ENCODE measurements at places on chromosomes 11 and 22.
A peak's percentile ranks its signal among the peaks of the same experiment; 100 is the strongest.

- H3K4me3 ChIP-seq, result no peak overlapping the region
- no peaks in the 10 kb centered on the region for H3K27me3 ChIP-seq
- DNase-seq, result peak; percentile 73
- no peaks in the 10 kb centered on the region for H3K36me3 ChIP-seq
- no peak overlapping the region for H3K27ac ChIP-seq
- H3K4me1 ChIP-seq, result no peaks in the 10 kb centered on the region
These were observed 175.3 kb downstream of the IGLL1 start for GRCh38 chr22:23404689-23405365.

DNA sequence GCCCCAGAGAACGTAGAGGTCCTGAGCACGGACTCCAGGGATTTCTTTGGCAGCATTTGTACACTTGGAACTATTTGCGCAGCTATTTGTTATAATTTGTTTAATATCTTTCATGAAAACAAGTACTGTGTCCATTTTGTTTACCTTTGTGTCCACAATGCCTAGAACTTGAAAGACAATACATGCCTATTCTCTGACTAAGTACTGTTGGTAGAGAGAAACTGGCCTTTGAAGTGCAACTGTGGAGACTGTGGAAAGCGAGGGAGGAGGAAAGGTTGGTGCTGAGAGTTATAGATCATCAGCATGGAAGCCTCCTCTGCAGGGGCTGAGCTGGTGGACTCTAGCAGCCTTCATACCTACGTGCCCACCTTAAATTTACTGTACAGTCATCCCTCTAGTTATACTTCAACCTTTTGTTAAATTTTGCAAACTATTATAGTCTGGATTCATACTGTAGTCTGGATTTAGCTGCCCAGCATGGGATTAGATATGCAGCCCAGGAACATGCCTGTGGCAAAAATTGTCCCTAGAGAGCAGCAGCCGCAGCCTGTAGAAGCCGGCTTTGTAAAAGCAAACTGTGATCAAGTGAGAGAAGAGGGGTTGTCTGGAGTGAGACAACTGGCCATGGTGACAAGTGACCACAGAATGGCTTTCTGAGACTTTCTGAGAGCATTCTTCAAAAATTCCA lies 24.2 kb upstream of the YAP1 start:
- no peak overlapping the region for H3K4me3 ChIP-seq
- no peaks in the 10 kb centered on the region for H3K36me3 ChIP-seq
- no peak overlapping the region for H3K27ac ChIP-seq

DNA sequence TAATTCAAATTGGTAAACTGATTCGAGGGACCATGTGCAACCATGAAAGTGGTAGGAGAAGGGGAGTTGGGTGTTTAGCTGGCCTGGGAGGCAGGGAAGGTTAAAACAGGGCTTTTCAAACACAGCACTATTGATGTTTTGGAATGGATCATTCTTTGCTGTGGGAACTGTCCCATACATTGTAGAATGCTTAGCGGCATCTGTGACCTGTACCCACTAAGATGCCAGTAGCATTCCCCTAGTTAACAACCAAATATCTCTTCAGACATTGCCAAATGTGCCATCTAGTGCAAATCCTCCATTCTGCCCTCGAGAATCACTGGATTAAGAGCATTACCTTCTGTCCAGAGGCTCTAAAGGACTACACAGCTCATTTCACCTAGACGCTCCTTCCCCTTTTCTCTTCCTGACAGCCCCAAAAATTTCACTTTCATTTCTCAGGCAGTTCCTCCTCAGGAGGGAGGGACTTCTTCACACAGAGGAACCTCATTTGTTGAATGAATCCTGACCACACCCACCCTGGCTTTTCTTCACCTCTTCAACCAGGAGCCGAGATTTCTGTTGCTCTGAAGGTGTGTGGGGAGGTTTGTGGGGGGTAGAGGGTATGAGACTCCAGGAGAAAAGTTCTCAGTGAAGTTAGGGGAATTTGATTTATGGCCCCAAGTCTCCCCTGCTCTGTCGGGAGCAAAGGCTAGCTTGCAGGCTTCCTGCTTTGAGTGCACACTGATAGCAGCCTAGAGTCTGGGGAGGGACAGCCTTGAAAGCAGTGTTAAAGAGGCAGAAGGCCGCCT lies at the start of gene TRIM34:
Gene TRIM34 (plus strand): TSS at position 513 of the 791 bp plus-strand sequence. CDS start 7,331 bp downstream, outside the sequence.
- H3K36me3 ChIP-seq, result no peaks in the 10 kb centered on the region
- H3K27ac ChIP-seq, result peak within 1 kb of the TSS; percentile 1
- DNase-seq, result peak; percentile 15
- H3K27me3 ChIP-seq, result no peaks in the 10 kb centered on the region

- no peak overlapping the region for H3K4me3 ChIP-seq
- H3K27ac ChIP-seq, result no peak overlapping the region
- peaks cover 8% of the 10 kb centered on the region for H3K36me3 ChIP-seq
- peaks cover 8% of the 10 kb centered on the region for H3K27me3 ChIP-seq
These were observed 82.4 kb upstream of the EIF3D start for GRCh38 chr22:36611241-36611976.

DNA sequence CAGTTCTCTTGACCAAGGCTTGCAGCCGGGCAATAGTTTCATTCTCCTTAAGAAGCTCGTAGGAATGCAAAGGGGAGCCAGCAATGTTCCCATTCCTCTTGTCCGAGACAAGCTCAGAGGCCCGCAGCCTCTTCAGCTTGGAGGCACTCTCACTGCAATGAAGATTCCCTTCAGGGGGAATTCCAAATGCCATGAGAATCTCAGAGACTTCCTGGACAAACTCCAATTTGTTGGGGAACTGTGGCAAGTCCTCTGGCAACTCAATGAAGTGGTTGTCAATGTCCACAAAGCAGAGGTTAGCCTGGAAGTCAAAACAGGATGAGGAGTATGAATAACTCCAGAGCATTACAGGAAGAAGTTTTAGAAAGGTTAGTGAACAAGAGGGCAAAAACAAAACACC lies 84.4 kb downstream of the DENND5A start:
- H3K27me3 ChIP-seq, result peaks cover 2% of the 10 kb centered on the region
- H3K4me1 ChIP-seq, result peaks cover 29% of the 10 kb centered on the region
- H3K36me3 ChIP-seq, result peaks cover 8% of the 10 kb centered on the region

GRCh38 chr22:42805016-42805997 lies 51.8 kb downstream of the ARFGAP3 start:
- peak overlapping the region; percentile 93 for H3K27ac ChIP-seq
- H3K36me3 ChIP-seq, result peaks cover 11% of the 10 kb centered on the region
- no peak for DNase-seq
- H3K4me3 ChIP-seq, result peak overlapping the region; percentile 65

- H3K27ac ChIP-seq, result peak overlapping the region; percentile 64
- peaks cover 25% of the 10 kb centered on the region for H3K4me1 ChIP-seq
- H3K36me3 ChIP-seq, result no peaks in the 10 kb centered on the region
- no peak overlapping the region for H3K4me3 ChIP-seq
- H3K27me3 ChIP-seq, result peaks cover 3% of the 10 kb centered on the region
These were observed 28.8 kb downstream of the TBC1D22A start for GRCh38 chr22:46791201-46791731.

GRCh38 chr11:7341551-7341950 lies 89.8 kb downstream of the SYT9 start:
- no peaks in the 10 kb centered on the region for H3K36me3 ChIP-seq
- no peak overlapping the region for H3K27ac ChIP-seq
- no peaks in the 10 kb centered on the region for H3K27me3 ChIP-seq
- no peak for DNase-seq

DNA sequence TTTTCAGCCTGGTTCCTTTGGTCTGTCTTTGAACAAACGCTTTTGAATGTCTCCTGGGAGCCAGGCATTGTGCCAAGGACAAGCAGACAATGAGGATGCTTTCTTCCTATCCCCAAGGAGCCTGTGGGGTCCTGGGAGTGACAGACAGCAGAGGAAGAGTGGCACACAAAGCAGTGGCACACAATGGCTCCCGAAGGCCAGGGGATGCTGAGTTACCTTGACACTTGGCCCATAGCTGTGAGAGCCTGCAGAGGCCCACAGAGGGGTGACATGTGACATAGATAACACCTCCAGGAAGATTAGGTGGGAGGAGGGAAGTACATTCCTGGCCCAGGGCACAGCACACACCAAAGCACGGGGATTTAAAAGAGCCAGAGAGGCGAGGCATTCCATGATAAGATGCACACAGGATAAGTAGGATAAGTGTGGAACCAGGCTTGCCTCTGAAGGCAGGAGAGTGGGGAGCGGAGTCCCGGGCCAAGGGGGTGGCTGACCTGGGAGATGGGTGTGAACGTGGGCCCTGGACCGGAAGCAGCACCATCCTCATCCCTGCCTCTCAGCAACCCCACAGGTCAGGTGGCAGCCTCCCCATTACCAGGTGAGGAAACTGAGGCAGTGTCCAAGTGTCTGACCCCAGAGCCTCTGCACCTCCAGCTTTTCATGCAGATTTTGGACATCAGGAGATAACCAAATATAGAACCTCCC lies 6.3 kb downstream of the UPB1 start:
- H3K27me3 ChIP-seq, result peaks cover 15% of the 10 kb centered on the region
- H3K27ac ChIP-seq, result no peak overlapping the region
- DNase-seq, result no peak
- H3K4me3 ChIP-seq, result no peak overlapping the region

DNA sequence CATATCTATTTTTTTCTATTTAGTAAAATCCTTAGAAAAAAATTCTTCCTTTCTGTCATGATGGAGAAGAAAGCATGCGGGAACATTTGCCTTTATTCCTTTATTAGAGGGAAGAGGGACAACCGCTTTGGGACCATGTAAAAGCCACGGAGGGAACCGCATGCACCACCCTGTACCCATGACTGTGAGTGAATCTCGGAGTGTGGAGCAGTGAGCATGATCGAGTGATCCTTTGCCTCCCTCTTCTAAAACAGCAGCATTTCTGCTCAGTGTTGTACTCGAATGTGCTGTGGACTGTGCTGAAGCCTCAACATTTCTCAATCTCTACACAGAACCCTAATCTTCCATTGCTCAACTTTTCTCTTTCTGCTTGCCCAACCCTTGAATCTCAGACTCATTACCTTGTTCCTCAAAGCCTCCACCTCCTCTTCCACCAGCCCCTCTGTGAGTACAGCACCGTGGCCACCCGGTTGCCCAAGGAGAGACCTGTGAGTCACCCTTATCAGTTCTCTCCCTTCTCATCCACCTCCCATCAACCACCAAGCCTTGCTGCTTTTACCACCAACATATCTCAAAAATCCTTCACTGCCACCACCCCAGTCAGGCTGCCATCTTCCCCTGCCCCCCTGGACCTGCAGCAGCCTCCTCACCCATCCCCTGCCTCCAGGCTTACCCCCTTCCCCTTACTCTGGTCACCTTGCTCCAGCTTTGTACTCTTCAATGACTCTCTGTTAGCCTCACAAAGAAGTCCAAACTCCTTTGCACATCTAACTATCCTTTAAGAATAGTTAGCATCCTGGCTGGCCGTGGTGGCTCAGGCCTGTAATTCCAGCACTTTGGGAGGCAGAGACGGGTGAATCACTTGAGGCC lies 103.1 kb downstream of the NAT10 start:
- H3K4me1 ChIP-seq, result peaks cover 60% of the 10 kb centered on the region
- peaks cover 15% of the 10 kb centered on the region for H3K27me3 ChIP-seq
- no peaks in the 10 kb centered on the region for H3K36me3 ChIP-seq
- DNase-seq, result no peak

DNA sequence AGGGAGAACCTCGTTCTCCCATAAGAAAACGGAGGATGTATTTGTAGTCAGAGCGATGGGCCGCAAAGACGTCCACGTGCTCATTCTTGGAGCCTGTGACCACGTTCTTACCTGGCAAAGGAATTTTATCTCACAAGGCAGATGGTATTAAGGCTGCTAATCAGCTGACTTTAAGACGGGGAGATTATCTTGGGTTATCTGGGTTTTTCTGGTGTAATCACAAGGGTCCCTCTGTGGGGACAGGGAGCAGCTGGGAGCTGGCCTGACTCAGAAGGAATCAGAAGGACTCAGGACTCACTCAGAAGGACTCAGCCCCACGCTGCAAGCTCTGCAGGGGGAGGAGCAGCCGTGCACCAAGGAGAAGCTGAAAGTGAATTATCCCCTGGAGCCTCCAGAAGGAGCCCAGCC lies 7.5 kb upstream of the SIGIRR start:
- H3K27ac ChIP-seq, result no peak overlapping the region
- no peaks in the 10 kb centered on the region for H3K36me3 ChIP-seq
- peaks cover 9% of the 10 kb centered on the region for H3K27me3 ChIP-seq
- no peak for DNase-seq
- no peak overlapping the region for H3K4me3 ChIP-seq
- no peaks in the 10 kb centered on the region for H3K4me1 ChIP-seq

DNA sequence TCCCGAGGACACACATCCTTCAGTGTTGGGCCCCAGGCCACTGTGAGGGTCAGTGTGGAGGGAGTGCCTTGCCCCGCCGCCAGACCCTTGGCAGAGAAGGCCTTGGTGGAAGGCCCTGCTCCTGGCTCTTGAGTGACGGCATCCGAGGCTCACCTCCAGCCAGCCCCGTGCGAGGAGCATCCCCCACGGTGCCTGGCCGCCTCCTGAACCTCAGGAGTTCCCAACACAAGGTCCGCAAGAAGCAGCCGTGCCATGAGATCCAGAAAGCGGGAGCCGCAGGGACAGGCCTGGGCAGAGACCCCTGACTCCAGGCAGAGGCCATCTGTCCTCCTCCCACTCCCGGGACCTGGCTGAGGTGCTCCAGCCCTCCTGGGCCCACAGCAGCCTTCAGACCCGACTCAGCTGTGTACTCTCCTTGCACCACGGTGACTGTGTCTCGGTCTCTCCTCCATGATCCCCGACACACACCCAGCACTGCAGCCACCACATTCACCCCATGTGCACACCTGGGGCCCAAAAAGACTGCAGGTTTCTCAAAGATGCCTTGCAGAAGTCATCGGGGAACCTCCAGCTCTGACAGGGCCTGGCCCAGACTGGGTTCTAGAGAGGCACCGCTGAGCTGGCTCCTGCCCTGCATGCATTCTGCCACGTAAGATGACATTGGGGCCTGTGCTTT lies 870.2 kb downstream of the BRD1 start:
- H3K4me3 ChIP-seq, result no peak overlapping the region
- peaks cover 3% of the 10 kb centered on the region for H3K36me3 ChIP-seq
- peaks cover 1% of the 10 kb centered on the region for H3K27me3 ChIP-seq
- peaks cover 16% of the 10 kb centered on the region for H3K4me1 ChIP-seq
- no peak overlapping the region for H3K27ac ChIP-seq

DNA sequence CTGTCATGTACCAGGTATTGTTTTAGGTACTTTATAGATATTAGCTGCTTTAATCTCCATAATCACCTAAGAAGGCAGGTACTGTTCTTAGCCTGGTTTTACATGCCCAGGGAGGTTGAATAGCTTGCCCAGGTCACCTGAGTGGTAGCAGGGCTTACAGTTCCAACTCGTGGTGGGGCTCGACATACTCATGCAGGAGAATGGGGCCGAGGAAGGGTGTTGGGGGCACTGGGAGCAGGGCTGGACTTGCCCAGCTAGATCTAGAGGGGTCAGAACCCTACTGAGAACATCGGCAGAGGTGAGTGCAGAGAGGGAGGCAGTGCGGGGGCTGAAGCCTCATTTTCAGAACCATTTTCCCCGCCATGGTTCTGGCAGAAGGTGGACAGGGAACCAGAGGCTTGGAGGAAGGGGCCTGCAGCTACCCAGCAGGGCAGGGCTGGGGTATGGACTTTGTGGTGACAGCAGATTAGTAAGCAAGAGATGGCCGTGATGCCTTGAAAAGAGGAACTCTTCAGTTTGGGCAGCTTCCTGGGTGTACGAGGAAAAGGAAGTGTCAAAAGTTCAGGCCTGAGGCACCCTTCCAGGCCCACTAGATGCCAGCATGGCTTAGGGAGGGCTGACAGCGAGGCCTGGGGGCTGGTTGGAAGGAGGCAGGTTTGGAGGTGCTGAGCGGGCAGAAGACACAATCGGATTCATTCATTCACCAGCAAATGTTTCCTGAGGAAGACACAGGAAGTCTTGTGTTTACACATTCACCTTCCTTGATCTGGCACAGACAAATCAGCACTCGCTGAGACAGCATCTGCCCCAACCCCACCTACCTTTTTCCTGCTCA lies 54.7 kb upstream of the LYVE1 start:
- peaks cover 30% of the 10 kb centered on the region for H3K4me1 ChIP-seq
- DNase-seq, result no peak
- peak overlapping the region; percentile 42 for H3K4me3 ChIP-seq
- H3K27ac ChIP-seq, result peak overlapping the region; percentile 92
- H3K36me3 ChIP-seq, result peaks cover 4% of the 10 kb centered on the region
